NCI-H1105 (cell line): ENCODE measurements at places on chromosomes 2 and 18.

DNA sequence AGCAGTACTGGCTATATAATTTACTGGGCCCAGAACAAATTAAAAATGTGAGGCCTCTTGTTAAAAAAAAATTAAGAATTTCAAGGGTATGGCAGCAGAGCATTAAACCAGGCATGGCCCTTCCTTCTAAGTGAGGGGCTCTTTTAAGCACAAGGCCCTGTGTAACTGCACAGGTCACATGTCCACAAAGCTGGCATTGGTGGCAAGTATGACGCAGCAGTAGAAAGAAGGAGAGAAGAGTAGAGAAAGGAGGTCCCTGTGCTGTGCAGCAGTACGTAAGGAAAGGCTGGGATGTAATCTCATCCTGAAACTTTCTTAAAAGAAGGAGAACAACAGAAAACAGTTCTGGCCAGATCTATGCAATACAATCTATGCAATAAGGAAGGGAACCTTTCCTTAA is 51.2 kb downstream of the MBD2 start:
- DNase-seq = no peak

- no peak for DNase-seq
Observed at GRCh38 chr18:35854095-35854494, 118.4 kb upstream of the RMP24 start.

- no peak for DNase-seq
Observed at GRCh38 chr2:60335533-60336237, 217.8 kb downstream of the BCL11A start.

GRCh38 chr18:35376742-35377695 is at the start of gene ZNF396:
ZNF396 (minus strand) TSS chr18:35377337; CDS start chr18:35374292, 3,045 bp downstream.
- DNase-seq = peak; percentile 68

DNA sequence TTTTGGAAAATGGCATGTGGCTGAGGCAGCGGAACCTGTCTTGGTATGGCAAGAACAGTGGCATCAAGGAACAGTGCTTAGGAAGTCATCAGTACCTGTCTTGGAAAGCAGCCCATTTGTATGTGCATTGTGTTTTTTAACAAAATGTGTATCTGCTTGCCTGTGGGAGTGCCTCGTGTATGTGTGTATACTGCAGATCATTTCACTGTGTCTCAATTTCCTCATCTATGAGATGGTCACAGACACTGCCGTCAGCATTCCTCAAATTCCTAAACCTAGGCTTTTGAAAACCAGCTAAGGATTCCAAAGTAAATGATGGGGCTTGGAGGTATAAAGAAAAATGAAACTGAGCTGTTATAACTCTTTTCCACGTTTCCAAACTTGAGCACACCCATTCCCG is 441.3 kb downstream of the RND3 start:
- no peak for DNase-seq

GRCh38 chr2:20834331-20834730 is 11.4 kb upstream of the LDAH start:
- no peak for DNase-seq

DNA sequence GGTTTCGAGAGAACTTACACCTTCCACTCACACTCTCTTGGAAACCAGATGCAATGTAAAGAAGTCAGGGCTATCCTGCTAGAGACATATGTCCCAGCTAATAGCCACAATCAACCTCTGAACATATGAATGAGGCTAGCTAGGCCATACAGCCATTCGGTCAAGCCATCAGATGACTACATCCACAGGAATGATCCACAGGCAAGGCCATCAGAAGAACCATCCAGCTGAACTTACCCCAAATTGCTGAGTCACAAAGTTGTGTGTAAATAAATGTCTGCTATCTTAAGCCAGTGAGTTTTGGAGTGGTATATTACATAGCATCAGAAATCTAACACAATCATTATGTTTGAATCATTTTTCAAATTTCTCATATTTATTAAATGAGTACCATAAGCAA is 5.2 kb upstream of the SPAST start:
- no peak for DNase-seq

- DNase-seq = no peak
Observed at GRCh38 chr18:23833714-23834113, 144.5 kb downstream of the LAMA3 start.

- no peak for DNase-seq
Observed at GRCh38 chr2:200102971-200103370, 147.6 kb downstream of the MAIP1 start.

DNA sequence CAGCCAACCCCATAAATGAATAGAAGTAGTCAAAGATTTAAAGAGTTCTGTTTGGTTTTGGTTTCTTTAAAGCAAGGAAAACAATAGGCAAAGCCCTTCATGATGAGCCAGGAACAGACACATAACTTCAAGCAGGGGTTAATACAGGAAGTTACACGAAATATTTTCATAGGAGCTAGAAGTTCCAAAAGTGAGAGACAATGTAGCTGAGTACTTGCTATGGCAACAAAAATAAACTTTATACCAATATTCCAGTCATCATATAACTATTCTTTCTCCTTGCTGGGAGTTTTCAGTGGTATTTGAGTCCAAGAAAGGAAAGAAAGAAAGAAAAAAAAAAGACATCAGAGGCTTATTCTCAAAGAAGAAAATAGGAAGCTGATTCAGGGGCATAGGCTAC is 56.2 kb downstream of the COBLL1 start:
- no peak for DNase-seq

DNA sequence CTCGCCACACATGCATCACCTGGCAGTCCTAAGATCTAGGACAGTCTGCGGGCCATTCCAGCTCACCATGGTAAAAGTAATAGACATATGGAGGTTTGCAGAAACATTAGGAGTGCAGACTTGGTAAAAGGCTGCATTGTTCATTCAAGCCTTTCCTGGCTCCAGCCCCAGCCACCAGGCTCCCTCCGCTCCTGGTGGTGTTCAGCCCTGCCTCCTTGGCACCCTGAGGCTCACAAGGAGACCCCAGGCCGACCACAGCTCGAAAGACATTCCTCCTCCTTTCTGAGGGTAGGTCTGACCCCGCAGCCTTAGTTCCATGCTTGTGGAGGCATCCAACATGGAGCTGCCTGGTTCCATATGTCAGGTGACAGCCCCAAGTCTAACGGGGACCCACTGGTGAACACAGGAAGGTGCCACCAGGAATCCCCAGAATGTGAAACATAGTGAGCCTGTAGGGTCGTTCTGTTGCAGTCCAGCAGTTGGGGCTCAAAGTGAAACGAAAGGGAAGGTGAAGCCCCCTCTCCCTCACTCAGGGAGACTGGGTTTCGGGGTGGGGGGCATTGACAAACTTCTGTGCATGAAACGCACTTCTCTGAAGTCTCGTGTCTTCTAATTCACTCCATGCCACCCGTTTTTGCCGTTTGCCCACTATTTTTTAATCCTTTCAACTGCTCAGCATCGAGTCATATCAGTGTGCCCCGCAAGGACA is 5.0 kb upstream of the SP100 start:
- DNase-seq = no peak

- DNase-seq = no peak
Observed at GRCh38 chr2:216366777-216367471, 5.4 kb downstream of the MARCHF4 start.

DNA sequence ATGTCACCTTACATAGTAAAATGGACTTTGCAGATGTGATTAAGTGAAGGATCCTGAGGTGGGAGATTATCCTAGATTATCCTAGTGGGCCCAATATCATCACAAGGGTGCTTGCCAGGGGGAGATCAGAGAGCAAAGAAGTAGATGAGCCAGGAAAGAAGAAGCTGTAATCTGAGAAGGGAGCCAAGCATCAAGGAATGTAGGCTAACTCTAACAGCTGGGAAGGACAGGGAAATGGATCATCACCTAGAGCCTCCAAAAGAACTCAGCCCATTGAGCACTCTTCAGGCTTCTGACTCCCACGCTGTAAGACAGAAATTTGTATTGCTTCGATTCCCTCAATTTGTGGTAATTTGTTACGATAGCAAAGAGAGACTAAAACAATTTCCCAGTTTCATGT is 309.9 kb downstream of the LRP1B start:
- DNase-seq = no peak

GRCh38 chr18:76981396-76981968 is 151.1 kb downstream of the MBP start:
- DNase-seq = no peak

GRCh38 chr18:74006143-74006542 is 141.5 kb downstream of the FBXO15 start:
- DNase-seq = no peak

GRCh38 chr2:159620796-159621195 is 4.4 kb upstream of the BAZ2B start:
- no peak for DNase-seq

DNA sequence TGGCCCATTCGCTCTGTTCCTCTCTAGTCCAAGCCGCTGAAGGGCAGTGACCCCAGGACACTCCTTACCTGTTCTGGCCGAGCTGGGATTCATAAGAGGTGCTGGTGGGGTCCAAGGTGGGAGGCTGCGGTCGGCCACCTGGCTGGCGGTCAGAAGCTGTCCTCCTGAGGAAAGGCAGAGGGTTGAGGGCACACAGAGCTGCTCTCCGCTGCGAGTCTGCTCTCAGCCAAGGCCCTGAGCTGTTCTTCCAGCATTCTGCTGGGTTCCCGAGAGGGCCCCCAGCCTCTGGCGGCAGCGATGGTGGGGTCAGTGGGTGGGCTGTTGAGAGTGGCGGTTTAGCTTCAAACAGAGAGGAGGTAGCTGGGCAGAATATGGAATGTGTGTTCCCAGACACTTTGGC is 3.8 kb downstream of the PCARE start:
- no peak for DNase-seq

DNA sequence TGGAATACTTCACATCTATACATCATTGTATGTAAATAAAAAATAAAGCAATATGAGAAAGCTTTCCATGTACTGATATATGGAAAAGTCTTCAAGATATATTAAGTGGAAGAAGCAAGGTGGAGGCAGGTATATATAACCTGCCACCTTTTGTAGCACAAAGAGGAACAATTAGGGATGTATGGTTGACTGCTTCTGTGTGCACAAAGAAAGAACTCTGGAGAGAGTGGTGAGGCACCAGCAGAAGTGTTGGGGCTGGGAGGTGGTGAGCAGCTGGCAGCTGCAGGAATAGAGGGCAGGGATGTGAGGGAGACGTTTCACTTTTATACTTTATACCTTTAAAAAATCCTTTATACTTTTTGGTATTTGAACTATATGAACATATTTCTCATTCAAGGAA is 26.1 kb downstream of the KIF5C start:
- peak; percentile 70 for DNase-seq

- DNase-seq = no peak
Observed at GRCh38 chr2:200302940-200303727, 3.4 kb upstream of the SPATS2L start.

- DNase-seq = peak; percentile 41
Observed at GRCh38 chr2:177147093-177147694, 65.4 kb upstream of the HNRNPA3 start.

DNA sequence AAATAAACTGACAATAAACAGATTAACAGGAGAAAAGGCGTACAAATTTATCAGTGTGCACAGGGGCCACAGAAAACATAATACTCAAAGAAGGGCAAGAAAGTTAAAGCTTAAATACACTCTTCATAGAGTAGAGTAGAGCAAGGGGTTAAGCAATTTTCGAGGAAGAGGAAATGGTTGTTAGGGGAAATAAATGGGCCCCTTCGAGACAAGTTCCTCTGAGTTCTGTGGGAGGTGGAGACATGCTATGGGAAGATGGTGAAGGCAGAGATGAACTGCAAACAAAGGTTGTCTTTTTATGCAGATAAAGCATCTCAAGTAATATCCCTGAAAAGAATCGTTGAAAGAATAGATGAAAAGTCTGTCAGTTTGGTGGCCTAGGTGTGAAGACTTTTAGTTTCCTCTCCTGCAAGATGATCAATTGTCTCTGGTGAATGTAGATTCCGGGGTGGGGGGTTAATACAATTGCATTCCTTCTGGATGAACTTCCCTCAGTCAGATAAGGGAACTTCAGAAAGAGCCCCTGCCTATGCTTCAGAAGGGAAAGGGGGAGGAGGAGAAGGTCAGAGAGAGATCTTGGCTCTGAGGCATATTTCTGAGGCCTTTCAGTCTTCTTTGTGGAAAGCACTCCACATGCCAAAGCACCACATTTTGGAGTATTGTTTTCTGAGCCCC is 127.0 kb downstream of the METTL4 start:
- DNase-seq = no peak

GRCh38 chr2:18871430-18871829 is 282.1 kb upstream of the NT5C1B start:
- DNase-seq = peak; percentile 78

- DNase-seq = no peak
Observed at GRCh38 chr2:198309081-198309480, 504.7 kb downstream of the PLCL1 start.

GRCh38 chr2:46175419-46175818 is 121.8 kb upstream of the EPAS1 start:
- DNase-seq = no peak

- DNase-seq = peak; percentile 24
Observed at GRCh38 chr2:96856776-96857666, 795 bp downstream of the ANKRD39 start.

DNA sequence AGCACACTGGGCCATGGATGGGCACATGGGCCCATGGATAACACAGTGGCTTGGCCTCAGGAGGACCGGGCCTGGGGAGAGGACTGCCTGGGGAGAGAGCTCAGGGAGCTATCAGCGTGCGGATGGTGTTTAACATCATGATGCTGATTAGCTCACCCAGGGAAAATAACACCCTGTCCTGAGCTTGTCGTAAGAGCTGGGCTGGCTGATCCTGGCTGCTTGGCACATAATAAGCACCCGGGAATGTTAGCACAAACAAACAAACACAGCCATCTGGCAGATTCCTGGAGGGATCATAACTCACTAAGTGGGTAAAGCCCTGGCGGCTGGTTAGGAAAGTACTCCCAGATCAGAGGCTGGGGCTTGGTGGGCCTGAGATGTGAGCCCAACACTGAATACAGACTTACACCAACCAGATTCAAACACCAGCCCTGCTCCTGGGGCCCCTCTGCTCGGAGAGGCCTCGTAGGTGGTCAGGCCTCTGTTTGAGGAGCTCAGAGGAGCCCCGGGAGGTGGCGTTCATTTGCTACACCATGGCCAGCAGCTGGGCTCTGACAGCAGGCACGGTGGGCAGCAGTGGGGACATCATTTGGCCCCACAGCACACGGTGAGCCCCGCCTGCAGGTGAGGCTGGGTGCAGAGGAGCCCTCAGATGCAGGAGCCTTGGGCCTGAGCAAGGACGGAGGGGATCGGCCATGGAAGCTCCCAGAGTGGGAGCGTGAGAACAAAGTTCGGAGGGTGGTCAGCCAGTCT is 193.4 kb upstream of the HDAC4 start:
- DNase-seq = no peak

- DNase-seq = no peak
Observed at GRCh38 chr2:68766376-68766845, 31.8 kb downstream of the ARHGAP25 start.

GRCh38 chr18:48816554-48816953 is 134.2 kb downstream of the SMAD7 start:
- no peak for DNase-seq

GRCh38 chr18:10391506-10391905 is 62.9 kb upstream of the APCDD1 start:
- DNase-seq = no peak

- no peak for DNase-seq
Observed at GRCh38 chr18:10351219-10351818, 103.1 kb upstream of the APCDD1 start.

DNA sequence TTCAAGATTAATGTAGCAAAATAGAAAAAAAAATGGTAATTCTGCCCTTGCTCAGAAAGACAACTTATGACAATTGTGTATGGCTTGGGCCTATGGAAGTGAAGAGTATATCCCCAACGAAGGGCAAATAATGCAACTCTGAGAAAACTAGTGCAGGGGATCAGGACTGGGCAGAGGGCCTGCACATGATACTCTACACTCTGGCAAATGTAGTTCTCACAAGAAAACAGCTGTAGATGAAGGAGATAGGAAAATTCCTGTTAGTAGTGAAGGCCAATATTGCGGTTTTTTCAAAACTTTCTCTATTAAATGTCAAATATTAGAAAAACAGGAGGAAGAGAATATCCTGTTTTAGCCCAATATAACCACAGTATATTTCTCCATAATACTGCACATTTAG is 77.8 kb downstream of the SCN9A start:
- DNase-seq = no peak
